Stimulated activated CD8-positive, alpha-beta memory T cell treated with anti-CD3 and anti-CD28 coated beads, Interleukin-15, amount 100 ng/mL, for 4 hours (primary cell): ENCODE measurements at places on chromosomes 5 and 9.

- no peak for DNase-seq
These were observed 310.4 kb upstream of the EFNA5 start for GRCh38 chr5:107980923-107981692.

DNA sequence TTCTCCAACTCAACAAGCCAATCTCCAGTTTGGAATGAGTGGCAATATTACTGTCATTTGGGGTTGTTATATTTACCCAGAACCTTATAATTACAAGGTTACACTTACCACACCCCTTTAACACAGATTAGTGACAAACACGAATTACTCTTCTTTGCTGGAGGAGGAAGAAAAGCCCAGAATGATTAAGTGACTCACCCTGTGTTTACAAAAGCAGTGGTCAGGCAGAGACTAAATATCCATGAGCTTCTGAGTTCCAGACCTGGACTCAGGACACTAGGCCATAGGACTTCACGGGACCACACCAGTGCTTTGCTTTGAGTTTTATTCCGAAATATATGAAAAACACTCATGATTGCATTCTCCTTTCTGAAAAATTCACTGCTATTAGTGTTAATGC, 370.8 kb downstream of the TLE1 start:
- DNase-seq = no peak

DNA sequence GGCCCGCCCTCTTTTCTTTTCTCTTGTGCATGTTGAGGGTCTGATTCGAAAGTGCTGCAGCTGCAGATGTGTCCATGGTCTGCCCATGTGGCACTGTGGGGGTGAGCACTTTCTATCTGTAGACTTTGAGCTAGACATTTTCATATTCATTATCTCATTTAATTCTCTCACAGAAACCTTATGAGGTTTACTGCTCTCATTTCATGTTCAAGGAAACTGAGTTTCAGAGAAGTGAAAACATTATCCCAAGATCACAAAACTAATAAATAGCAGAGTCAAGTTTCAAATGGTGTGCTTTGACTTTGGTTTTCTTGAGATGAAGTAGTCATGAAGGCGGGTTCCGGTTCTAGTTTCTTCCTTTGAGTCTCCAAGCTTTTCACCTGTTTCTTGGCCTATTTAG, 536.5 kb upstream of the ZNF462 start:
- DNase-seq = no peak

DNA sequence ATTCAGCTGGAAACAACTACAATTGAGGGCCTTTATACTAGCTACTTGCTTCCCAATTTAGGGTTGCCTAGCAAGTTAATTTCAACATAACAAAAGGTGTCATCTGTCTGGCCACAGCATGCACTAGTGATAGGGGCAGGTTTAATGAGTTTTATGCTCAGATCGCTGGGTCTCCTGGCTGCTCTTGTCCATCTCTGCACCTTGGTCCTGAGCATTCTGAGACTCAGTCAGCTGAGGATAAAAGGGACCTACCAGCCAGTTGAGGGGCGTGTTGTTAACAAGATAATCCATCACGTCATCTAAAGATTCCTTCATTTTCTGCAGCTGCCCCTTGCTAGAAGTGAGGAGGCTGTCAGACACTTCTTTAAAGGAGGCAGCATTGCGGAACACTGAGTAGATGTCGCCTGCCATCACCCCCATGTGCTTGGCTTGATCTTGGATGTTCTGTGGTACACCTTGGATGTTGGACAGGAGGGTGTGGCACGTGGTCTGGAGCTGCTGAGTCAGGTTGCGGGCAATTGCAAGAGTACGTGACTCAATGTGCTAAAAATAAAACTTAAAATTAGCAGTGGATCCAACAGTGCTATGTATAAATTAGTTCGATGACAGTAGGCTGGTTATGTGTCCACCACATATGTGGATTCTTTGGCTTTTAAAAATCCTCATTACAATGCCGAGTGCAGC, 11.0 kb downstream of the PLIN2 start:
- no peak for DNase-seq

GRCh38 chr5:142250119-142250518, 74.7 kb downstream of the SPRY4 start:
- no peak for DNase-seq

DNA sequence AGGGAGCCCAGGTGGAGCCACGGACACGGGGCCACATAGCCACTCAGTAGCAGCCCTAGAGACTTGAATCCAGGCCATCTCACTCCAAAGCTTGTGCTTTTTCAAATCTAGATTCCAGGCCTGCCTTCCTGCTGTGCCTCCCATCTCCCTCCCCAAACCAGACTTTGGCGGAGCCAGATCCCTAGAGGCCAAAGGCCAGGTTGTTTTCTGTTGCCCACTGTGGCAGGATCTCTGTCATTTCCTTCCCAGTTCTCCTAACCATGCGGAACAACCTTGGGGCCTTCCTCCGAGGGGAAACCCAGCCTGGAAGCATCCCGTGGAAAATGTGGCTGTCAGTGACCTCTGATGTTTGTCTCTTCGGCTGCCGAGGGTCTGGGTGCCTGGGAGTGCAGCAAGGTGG, 16.4 kb upstream of the RPS14 start:
- no peak for DNase-seq

DNA sequence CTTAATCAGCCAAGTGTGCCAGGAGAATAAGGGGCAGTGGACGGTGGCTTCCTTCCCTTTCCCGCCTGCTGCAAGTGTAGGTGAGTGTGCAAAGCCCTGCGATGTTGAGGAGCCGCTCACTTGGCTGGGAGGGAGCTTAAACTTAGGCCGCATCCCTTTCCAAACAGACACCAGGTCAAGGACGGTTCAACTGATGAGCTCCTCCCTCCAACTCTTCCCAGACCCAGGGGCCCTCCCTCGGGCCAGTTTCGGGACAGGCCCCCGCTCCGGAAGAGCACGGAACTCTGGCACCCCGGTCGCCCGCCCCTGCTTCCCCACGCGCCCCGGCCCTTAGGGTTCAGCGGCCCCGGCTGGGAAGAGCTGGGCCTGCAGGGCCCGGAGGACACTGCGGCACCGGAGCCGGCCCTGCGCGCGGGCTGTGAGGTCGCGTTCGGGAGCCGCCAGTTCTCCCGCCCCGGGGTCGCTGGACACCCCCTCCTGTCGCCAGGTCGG, 481 bp downstream of the MRPL36 start:
- DNase-seq = no peak

DNA sequence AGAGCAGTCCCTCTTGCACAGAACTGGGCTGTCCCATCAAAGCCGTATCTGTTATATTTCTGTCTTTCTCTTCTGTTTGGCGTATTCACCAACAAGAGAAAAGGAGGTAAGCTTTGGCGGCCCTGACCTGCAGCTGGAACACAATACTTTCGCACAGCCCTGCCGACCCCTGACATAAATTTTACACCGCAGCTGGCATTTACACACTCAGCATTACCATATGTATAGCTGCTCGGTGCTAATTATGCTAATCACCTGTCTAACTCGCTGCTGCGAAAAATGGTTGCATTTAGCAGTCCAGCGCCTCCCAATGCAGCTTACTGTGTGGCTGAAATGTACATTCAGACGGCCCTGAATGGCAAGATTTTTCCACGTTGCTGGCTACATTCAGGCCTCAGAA, 20.8 kb downstream of the PTCH1 start:
- no peak for DNase-seq

DNA sequence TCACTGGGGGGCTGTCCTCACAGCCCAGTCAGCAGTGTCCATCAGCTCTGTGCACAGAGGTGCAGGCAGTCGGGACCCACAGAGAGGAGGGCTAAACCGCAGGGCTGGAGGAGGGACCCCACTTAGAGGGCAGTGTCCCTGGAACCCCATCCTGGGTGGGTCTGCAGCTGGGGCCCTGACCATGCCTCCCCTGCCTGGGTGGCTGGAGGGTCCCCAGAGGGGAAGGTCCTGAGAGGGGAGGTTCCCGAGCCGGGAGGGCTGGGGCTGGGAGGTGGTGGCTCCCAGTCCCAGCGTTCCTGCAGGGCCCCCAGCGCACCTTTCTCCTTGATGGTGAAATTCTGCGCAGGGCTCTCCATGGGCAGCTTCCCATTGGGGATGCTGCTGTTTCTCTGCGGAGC, 32.7 kb downstream of the EXOC3 start:
- DNase-seq = no peak
